ENCODE measurements at places on chromosomes 6 and 20. TPM values are rescaled to one million over a fixed set of nuclear protein-coding genes. Genes with fewer than 3 reads are reported as not detected.

DNA sequence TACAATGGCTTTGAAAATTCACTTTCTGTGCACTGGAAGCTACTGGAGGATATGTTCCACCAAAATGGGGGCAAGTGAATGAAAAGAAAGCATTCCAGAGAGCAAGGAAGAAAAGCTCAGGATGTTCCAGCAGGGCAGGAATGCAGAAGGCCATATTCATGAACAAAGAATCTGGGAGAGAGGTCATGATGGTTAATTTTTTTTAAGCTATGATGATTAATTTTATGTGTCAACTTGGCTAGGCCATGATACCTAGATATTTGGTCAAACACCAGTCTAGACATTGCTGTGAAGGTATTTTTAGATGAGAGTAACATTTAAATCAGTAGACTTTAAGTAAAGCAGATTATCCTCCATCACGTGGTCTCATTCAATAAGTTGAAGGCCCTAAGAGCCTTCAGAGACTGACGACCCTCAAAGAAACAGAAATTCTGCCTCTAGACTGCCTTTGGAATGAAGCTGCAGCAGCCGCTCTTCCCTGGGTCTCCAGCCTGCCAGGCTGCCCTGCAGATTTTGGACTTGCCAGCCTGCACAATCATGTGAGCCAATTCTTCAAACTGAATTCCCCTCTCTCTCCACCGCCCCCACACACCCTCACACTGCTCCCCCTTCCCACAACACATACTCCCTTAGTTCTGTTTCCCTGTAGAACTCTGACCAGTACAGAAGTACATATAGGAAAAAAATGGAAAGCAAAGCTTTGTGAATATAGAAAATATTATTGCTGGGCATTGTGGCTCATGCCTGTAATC is 20.1 kb upstream of the GCM1 start:
- no peak for DNase-seq

DNA sequence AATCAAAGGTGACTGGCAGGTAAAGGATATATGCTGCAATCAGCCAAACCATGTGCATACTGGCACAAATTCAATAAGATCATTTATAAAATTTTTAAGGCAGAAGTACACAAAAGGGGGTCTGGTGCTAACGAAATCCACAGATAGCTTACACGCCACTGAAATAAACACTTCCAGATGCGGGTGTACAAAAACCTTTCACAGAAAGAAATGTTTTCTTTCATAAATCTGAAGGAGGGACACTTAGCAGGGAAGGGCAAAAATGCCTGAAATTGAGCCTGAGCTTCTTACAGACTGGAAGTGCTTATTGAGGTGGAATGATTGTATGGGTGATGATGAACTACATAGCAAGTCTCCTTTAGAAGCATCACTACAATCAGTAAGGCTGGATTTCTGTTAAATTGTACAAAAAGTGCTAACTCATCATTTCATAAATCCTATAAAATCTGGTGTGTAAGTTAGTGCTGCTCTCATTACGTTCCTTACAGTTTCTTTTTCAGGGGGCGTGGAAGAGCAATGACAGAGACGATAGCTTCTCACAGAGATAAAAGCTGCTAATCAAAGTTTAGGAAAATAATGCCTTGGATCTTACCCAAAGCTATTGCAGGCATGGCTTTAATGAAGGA is 409.3 kb upstream of the RUNX2 start:
- DNase-seq = no peak

The PERP gene
- 53.4 TPM for total RNA-seq

The CPXM1 gene
- 2.6 TPM for total RNA-seq

- no peak for DNase-seq
Measured at GRCh38 chr6:125983246-125983945, 2.9 kb upstream of the TRMT11 start.

- no peak for DNase-seq
Measured at GRCh38 chr6:122696079-122696478, 83.4 kb upstream of the FABP7 start.

The NKAIN2 gene
- total RNA-seq = not detected

Measured in transverse colon (tissue), 4 donors.